Astrocyte of the hippocampus (primary cell): ENCODE measurements at places on chromosomes 11 and 22.
A peak's percentile ranks its signal among the peaks of the same experiment; 100 is the strongest.

DNA sequence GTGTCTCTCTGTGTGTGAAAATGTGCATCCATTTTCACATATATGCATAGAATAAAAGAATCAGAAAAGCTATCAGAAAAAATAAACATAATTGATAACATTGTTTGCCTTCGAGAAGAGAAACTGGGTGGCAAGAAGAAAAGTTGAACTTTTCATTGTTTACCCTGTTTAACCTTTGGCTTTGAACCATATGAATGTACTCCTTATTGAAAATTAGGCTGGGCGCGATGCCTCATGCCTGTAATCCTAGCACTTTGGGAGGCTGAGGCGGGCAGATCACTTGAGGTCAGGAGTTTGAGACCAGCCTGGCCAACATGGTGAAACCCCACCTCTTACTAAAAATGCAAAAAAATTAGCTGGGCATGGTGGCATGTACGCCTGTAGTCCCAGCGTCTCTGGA, 11.9 kb upstream of the OR9Q1 start:
- no peak for DNase-seq

DNA sequence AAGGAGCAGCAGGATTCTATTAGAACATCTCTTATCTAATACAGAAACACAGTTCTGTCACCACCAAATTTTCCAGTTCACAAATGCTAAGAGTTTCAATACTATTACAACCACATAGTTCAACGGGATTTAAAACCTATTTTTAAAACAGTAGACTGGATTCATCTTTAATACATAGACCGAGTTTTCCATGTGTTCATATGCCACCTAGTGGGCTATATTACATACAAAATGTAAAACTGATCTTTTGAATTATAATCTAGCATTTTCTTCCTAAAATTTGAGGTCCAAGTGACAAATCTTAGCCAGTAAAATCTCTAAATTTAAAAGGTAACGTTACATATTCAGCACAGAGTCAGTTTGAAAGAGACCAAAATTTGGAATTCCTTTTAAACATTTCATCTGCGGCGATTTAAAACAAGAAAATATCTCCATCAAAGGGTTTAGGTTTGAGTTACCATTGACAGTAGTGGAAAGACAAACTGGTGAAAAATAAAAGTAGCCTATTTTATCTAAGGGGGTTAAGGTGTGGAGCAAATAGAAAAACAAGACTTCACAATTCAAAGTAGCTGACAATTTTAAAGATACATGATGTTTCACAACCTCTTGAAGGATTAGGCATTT, 269.3 kb upstream of the MPPED2 start:
- peak; percentile 39 for DNase-seq

- DNase-seq: peak; percentile 77
Measured at GRCh38 chr11:69013009-69013951, at the start of gene MRGPRF. Gene MRGPRF (minus strand): TSS chr11:69013246. CDS start chr11:69009901, 3,345 bp downstream.

DNA sequence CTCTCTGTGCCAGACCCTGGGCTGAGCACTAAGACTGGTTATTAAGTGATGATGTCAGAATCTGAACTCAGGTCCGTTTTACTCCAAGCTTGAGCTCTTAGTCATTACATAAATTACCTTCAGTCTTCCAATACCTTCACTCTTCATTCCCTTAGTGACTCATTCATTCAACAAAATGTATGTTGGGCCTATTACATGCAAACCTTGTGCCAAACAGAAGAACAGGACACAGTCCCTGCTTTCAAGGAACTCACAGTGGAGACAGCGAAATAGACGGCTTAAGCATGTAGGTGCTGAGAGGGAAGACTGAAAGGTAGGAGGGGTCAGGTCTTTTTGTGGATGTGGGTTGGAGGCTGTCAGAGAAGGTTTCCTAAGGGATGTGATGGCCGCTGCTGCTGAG, 3.3 kb downstream of the KCTD14 start:
- DNase-seq: peak; percentile 52

GRCh38 chr11:33828604-33829429, 54.5 kb upstream of the FBXO3 start:
- DNase-seq: peak; percentile 12

GRCh38 chr11:75328426-75329277, 22.8 kb downstream of the ARRB1 start:
- peak; percentile 77 for DNase-seq

- no peak for DNase-seq
Measured at GRCh38 chr11:80315200-80315599, 874.4 kb upstream of the TENM4 start.

DNA sequence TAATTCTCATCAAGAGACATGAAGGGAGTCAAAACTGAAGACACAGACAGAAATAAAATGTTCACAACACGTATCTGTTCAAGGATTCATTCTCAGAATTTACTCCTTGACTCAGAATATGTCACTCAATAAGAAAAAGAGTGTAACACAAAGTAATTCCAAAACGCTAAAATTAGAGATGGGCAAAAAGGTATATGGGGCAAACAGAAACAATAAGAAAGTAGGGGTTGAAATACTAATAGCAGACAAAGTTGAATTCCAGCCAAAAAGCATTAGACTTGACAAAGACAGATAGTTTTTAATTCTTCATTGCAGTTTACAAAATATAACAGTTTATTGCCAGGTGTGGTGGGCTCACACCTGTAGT, 26.7 kb downstream of the GNB1L start:
- no peak for DNase-seq

DNA sequence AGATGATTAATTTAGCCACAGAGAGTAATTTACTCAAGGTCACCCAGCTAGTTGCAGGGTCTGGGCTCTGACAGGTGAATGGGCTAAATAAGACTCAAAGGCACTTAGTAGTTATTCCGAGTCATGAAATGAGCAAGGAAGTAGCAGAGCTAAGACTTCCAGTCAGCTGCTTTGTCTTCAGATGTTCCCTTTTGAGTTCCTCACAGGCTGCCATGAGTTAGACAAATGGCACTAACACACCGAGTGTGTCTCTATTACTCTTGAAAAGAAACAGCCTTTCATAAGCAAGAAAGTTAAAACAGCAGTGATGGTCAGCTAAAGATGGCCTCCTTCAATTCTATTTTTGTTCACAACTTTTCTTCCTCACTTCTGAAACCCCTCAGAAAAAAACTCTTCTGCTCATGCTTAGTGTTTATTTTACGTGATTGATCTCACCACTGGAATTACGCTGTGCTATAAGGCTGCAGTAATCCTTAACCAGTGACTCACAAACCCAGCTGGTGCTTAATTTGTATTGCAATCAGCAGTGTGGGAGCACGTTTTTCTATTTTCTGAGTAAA, 389.1 kb downstream of the AASDHPPT start:
- DNase-seq: peak; percentile 83

- no peak for DNase-seq
Measured at GRCh38 chr11:19092342-19092741, 24.6 kb upstream of the ZDHHC13 start.

DNA sequence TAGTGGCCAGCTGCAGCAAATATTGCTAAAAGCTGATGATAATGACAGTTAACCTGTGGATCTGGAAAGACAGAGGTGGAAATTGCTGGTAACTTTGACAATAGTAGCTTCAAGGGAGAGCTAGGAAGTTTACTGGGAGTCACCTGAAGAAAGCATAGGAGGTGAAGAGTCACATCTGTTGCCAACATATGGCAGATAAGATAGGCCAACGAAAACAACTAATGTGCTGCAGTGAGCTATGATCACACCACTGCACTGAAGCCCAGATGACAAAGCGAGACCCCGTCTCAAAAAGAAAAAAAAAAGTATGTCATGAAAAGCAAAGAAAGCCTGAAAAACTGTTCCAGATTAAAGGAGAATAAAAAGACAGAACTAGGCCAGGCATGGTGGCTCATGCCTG, 4.3 kb upstream of the PRDM10 start:
- no peak for DNase-seq

DNA sequence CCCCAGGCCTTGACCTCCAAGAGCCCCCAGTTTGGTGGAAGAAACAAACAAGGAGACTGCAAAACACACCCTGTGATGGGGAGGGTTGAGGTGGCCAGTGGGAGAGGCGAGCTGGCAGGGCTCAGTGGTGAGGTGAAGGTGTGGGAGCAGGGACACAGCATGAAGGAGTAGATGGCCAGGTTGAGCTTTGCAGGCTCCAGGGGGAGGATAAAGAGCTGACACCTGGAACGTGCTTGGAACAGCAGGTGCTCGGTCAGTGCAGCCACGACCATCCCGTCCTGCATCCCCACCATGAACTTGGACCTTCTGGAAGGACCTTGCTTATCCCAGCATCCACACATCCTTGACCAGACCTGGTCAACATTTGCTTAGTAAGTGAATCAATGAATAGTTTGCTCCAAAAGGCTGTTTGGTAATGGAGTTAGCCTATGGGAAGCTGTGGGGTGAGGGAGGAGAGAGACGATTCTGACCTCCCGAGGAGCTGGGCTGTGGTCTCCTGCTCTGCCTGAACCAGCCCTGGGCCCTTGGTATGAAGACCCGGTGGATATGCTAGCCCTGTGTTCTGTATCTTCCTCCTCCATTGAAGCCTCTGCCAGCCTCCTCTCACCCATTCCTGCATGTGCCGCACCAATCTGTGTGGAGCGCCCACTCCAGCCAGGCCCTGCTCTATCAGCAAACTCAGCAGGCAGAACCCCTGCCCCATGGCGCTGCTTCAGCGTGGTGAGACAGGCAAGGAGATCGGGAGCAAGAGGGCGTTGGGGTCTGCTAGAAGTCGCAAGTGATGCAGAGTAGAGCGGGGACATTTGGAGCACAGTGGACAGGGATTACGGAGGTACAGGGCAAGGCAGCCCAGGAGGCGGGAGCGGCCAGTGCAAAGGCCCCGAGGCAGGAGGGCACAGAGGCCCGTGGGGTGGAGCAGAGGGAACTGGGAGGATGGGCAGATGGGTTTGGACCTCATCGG, 9.9 kb downstream of the LINC01488 start:
- DNase-seq: no peak

DNA sequence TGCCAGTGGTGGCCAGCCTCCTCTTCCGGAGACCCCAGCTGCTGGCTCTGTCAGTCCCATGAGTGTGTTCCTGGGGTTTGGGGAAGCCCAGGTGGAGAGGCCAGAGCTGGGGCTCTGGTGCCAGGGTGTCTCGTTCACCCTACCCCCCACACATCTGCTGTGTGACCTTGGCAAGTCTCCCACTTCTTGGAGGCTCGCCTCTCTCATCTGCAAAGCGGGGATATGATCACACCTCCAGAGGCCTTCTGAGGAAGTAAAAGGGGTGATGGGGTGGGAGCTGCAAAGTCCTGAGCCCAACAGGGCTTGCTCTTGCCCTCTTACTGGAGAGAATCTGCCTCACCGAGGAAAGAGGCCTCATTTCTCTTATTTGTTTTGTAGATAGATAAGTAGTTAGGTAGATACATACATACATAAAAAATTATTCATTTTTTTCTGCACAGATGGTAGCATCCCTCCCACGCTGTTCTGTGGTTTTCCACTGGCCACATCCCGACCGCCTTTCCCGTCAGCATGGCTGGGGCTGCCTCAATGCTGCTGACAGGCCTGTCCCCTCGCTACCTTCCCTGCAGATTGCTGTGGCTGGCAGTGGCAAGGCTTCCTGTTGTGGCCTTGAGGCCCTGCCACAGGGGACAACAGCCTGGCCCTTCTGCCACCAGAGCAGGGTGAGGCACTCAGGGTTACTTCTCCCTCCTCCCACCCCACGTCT, 23.9 kb downstream of the MYO7A start:
- no peak for DNase-seq

DNA sequence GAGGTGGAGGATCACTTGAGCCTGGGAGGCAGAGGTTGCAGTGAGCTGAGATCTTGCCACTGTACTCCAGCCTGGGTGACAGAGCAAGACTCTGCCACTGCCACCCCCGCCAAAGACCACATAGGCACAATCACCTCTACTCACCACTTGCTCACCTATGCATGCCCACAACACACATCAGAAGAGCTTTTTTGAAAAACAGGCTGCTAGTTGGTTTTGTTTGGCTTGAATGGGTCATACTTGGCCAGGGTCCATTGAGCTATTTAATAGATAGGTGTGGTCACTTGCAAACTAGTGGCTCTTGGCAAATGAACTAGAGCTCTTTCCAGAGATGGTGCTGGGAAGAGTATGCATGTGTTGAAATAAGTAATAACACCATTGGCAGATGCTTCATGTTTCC, 80.1 kb downstream of the EMSY start:
- DNase-seq: peak; percentile 78

GRCh38 chr11:5605849-5606248, 9.4 kb downstream of the TRIM6 start:
- DNase-seq: peak; percentile 92
